Fibroblast of skin of left quadriceps (primary cell): ENCODE measurements at places on chromosomes 16 and 17.

- DNase-seq, result no peak
These were observed 87.6 kb downstream of the VPS53 start for GRCh38 chr17:627051-627450.

DNA sequence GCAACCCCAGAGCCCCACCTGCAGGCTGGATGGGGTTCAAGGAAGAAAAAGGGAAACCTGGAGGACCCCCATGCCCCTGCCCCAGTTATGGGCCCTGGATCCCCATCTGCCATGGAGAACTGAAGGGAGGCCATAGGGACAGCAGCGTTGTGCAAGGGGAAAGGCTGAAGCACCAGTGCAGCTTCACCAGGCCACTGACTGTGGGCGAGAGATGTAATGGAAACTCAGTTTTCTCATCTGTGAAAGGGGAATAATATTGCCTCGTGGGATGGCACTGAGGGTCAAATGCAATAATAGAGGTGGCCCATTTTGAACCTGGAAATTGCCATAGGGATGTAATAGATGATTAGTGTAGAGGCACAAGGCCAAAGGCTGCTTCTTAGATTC, 9.9 kb upstream of the TSPOAP1 start:
- DNase-seq, result no peak

GRCh38 chr17:40371261-40371929, 6.9 kb upstream of the GJD3 start:
- DNase-seq, result no peak

DNA sequence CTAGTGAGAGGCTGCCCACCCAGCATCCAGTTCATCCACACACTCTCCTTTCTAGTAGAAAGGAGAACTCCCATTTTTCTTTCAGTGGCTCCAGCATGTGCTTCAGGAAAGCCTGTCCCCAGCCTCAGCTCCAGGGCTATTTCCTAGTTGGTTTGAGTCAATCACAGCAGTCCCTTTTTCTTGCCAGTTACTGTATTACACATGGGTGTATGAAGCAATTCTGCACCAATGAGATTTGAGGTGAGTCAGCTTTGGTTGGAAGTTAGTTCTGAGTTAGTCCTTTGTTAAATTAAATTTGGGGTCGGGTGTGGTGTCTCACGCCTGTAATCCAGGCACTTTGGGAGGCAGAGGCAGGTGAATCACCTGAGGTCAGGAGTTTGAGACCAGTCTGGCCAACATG, 24.8 kb downstream of the RAD51D start:
- DNase-seq, result no peak

GRCh38 chr17:633641-634101, 81.0 kb downstream of the VPS53 start:
- DNase-seq, result no peak

DNA sequence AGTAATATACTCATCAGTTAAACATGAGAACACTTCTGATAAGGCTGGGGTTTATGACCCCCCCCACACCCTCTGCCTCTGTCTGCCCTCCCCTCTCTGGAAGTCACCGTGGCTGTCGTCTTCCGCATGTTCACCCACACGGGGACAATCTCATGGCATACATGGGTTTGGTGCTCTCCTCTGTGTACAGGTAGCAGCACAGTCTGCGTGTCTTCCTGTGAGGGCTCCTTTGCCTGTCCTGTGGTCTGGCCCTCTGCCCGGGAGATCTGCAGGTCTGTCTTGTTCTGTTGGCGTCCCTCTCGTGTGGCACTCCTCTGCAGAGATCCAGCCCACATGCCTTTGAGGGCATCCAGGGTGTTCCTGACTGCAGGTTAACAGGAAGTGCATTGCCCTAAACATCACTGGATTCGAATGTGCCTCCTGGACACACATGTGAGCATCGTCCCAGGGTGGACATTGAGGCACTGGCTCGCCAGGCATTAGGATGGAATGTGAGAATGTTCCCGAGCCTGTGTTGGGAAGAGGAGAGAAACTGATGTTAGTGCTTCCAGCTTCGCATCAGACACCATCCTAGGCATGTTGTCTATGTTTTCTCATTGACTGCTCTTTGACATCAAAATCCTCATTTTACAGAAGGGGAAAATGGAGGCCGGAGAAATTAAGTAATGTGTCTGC, 54.5 kb downstream of the NKD1 start:
- no peak for DNase-seq

GRCh38 chr16:87132361-87133014, 184.7 kb downstream of the C16orf95 start:
- DNase-seq, result peak; percentile 46

- no peak for DNase-seq
These were observed 601 bp downstream of the PHKB start for GRCh38 chr16:47461598-47462266.

DNA sequence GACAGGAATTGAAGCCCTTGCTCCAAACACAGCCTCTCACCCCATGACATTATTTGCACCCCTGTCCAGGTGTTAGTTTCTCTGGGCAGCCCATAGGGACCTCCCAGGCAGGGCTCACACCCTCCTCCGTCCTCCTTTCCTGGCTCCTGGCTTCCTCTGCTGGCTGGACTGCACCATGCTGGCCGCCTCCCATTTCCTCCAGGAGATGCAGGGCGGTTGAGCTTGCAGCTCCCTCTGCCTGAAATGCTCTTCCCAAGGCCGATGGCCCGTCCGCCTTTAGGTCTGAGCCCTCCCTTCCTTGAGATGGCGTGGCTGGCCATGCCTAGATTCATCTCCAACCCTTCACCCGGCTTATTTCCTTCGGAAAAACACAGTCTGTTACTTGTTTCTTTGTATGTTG, 334.8 kb downstream of the SNX29 start:
- DNase-seq, result no peak

- DNase-seq, result no peak
These were observed 5.6 kb downstream of the POLG2 start for GRCh38 chr17:64491034-64491860.

DNA sequence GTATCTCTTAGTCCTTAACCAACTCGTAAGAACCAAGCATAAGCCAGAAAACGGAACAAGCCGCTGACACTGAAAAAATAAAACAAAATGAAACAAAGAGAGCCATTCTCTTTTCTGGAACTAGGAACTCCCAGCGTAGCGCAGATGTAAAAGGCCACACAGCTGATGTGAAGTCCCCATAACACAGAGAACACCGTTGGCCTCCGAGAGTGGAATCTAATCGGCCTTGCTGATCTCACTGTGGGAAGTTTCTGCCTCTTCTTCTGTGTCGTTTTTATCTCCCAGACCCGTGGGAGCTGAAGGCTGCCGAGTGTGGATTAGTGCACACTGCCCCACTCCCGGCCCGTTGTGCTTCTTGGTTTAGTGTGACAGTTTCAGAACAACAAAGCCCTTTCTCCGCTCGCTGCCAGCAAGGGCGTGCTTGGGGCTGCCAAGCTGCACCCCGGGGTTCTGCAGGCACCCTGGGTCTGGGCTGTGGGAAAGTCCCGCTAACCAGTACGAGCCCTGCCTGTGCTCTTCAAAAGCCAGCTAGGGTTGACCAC, 21.7 kb downstream of the TTYH2 start:
- no peak for DNase-seq

GRCh38 chr16:84009282-84009681, 33.3 kb downstream of the SLC38A8 start:
- DNase-seq, result no peak

- DNase-seq, result peak; percentile 55
These were observed 155.8 kb downstream of the SNX29 start for GRCh38 chr16:12132290-12132689.

- peak; percentile 99 for DNase-seq
These were observed 62.3 kb downstream of the TMEM100 start for GRCh38 chr17:55660178-55660886.
